ENCODE measurements at places on chromosomes 13 and 19.

- DNase-seq, result no peak
Observed at GRCh38 chr13:32211813-32212212, 103.3 kb downstream of the ZAR1L start.

- no peak for DNase-seq
Observed at GRCh38 chr19:10730932-10731331, 13.1 kb downstream of the DNM2 start.

- DNase-seq, result peak; percentile 17
Observed at GRCh38 chr19:35153701-35154524, 622 bp upstream of the FXYD5 start.

DNA sequence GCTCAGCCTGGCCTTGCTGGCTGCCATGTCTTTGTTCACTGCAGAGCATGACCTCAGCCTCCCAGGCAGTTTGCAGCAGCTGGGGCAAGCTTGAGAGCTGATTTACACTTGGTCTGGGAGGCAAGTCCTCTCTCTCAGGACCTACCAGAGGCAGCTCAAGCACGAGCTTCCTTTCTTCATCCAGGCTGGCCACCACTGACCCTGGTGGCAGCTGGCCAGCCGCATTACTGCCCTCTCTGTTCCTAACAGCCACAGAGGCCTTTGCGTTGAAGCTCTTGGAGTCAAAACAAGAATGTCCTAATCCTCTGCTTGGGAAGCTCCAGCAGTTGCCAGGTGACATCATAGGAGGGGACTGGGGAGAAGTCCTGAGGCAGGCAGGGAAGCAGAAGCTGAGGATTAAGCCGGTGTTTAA is 85.7 kb downstream of the NUFIP1 start:
- DNase-seq, result no peak

DNA sequence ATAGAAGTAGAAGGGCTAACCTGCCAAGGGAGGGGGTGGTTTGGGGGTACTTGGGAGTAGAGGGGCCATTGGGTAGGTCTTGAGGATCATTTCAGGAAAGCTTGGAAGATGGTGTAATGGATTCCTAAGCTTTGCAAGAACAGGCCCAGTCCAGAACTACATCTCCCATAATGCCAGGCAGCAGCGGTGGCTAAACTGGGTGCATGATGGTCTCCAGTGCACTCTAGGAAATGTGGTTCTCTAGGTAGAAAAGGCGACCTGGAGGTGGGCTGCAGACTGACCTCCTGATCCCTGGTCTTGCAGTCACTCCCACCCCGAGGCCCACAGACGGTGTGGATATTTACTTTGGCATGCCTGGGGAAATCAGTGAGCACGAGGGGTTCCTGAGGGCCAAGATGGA is 3.8 kb downstream of the APLP1 start:
- no peak for DNase-seq

DNA sequence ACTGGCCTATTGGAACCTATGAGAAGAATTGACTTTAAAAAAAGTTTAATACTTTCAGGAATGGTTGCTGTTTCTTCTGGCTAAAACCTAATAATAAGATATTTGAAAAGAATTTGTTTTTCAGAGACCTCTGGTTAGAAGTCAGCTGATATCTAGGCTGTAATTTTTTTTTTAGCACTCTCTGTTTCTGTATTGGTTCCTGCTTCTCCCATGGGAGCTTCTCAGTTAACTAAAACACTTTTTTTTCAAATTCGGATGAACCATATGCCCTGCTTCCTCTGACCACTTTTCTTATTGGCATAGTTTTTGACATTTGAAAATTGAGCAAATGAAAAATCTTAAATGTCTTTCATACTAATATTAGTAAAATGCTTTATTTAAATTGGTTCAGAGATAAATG is 163.5 kb upstream of the SLC10A2 start:
- no peak for DNase-seq

GRCh38 chr13:38990693-38991092 is at the start of gene STOML3:
Gene STOML3 (minus strand): TSS chr13:38990831. CDS start chr13:38990721, 110 bp downstream.
- DNase-seq, result no peak

DNA sequence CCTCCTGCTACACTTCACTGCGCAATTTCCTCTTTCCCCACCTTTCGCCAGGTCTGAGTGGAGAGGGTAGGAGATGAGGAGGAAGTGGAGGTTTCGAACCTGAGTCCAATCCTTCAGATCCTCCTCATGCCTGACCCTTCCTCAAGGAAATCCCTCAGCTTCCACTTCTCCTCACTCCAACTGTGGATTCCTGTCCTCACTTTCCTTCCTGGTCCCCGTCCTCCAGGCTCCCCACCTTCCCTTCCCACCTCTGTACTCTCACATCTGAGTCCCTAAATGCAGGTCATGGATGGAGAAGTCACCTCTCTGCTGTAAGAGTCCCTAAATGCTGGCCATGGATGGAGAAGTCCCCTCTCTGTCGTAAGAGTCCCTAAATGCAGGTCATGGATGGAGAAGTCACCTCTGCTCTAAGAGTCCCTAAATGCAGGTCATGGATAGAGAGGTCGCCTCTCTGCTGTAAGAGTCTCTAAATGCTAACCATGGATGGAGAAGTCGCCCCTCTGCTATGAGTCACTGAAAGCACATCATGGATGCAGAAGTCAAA is 3.1 kb downstream of the TMEM86B start:
- DNase-seq, result no peak

GRCh38 chr13:23087880-23088279 is 92.9 kb upstream of the SGCG start:
- DNase-seq, result no peak

- DNase-seq, result no peak
Observed at GRCh38 chr13:33932769-33933406, 114.9 kb downstream of the RFC3 start.

GRCh38 chr13:37665420-37665819 is 66.9 kb upstream of the POSTN start:
- DNase-seq, result no peak

DNA sequence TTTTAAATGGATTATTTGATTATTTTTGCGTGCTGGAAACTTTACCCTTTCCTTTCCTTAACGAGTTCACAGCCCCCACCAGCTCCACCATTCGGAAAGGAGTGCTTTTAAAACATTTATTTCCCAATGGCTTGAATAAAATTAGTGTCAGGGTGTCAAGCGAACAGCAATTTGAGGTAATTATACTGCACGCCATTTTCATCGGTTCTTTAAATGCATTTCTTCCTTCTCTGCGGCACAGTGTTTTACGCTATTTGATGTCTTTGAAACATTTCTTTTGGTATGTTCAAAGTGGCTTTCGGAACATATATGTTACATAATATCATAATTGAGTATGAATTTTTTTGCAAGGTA is 309 bp upstream of the SLITRK1 start:
- DNase-seq, result no peak

DNA sequence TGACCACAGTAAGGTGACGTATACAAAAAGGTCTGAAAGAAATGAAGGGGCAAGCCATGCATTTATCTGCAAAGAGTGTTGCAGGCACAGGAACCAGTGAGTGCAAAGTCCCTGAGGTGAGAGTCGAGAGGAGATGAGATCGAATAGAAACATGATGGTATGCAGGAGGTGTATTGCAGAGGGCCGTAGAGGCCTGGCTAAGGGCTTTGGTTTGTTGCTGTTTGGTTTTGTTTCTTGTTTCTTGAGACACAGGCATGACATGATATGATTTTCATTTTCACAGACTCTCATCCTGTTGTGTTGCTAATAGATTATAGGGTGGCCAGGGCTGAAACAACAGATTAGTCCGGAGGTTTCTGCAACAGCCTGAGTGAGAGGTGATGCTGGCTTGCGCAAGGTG is 80.4 kb downstream of the HSPH1 start:
- no peak for DNase-seq

GRCh38 chr19:44657211-44657921 is 13.7 kb downstream of the PVR start:
- DNase-seq, result no peak

DNA sequence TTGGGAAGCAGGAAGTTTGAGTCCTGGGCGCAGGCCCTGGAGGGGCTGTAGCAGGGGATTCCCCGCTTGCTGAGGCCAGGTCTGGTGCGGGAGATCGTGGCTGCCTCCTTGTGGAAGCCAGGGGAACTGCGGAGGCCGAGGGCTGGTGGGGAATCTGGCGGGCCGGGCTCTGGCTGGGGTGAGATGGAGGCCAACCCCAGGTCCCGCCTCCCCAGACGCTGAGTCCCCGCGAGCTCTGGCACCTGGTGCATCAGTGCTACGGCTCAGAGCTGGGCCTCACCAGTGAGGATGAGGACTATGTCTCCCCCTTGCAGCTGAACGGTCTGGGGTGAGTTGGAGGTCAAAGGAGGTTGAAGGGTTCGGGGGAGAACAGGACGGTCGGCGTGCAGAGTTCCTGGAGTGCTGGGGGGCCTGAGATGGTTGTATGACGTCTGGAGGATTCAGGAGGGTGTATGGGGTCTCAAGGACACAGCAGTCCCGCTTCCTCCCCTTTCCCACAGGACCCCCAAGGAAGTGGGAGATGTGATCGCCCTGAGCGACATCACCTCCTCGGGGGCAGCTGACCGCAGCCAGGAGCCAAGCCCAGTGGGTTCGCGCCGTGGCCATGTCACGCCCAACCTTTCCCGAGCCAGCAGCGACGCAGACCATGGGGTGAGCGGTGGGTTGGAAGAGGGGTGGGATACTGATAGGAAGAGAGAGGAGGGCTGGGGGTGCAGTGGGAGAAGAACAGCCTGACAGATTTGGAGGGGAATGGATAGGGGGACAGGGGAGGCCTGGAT is 13.1 kb downstream of the GRAMD1A start:
- peak; percentile 7 for DNase-seq

- DNase-seq, result no peak
Observed at GRCh38 chr19:4375164-4376027, 25.0 kb downstream of the SH3GL1 start.

DNA sequence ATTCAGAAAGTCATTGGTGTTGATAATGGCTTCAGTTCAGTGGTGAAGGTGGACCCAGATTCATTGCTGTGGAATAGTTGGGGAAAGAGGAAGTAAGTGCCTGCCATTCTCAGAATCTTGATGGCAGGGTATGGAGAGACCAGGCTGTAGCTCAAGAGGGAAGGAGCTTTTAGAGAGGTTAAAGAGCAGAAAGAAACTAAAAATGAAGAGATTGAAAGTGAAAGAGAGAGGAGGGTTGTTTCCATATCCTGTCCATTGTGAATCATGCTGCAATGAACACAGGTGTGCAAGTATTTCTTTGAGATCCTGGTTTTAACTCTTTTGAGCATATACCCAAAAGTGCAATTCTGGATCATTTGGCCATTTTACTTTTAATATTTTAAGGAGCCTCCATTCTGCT is 12.5 kb downstream of the GJB6 start:
- DNase-seq, result no peak

DNA sequence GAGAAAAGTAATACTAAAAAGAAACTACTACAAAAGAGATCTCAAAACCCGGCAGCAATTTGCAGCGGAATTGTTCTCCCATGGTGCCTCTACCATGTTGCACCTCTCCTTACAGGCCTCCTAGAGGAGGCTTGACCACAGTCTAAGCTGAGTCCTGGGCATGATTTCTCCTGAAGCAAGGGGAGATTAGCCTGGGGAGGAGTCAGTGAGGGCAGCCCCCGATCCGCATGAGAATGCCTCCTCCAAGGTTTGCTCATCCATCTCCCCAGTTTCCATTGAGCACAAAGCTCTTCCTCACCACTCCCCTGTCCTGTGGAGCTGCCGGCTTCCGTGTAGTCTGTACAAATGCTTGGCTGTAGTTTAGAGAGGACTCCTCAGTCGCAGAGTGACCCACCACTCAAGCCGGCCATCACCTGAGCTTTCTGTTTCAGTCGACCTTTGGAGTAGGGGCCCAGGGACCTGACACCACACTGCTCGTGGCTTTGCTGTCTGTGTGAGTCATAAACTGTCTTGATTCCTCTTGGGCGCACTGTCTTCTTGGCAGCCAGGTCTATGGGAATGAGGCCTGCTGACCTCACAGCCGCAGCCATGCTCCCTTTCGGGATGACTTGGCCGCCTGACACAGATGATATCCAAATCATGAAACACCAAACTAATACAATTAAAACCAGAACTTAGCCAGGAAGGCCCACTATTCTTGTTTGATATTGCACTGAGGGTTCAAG is 72.3 kb downstream of the C1QTNF9 start:
- no peak for DNase-seq

GRCh38 chr13:49457221-49457620 is 13.1 kb downstream of the SETDB2 start:
- no peak for DNase-seq

DNA sequence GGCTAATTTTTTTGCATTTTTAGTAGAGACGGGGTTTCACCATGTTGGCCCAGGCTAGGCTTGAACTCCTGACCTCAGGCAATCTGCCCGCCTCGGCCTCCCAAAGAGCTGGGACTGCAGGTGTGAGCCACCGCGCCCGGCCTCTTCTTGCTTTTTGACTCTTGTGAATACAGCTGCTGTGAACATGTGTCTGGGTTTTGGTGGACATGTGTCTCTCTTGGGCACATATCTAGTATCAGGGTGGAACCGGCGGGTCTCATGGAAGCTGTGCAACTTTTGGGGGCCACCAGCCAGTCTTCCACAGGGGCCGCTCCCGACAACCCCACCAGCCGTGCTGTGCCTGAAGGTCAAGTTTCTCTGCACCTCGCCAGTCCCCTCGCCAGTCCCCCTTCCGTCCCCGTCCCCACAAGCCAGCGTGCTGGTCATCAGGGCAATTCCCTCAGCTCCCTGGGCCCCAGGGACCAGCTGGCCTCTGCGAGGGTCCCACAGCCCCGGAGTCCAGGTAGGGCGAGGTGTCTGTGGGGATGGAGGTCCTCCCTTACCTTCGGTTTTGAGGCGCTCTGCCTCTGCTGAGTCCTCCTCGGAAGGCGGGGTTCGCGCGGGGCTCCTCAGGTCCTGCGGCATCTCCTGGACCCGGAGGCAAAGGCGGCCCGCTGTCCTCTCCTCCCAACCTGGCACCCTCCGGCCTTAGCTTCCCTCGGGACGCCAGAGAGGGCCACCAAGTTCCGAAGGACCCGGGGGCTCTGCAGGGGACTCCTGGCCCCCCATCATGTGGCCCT is 16.3 kb downstream of the SGTA start:
- no peak for DNase-seq

DNA sequence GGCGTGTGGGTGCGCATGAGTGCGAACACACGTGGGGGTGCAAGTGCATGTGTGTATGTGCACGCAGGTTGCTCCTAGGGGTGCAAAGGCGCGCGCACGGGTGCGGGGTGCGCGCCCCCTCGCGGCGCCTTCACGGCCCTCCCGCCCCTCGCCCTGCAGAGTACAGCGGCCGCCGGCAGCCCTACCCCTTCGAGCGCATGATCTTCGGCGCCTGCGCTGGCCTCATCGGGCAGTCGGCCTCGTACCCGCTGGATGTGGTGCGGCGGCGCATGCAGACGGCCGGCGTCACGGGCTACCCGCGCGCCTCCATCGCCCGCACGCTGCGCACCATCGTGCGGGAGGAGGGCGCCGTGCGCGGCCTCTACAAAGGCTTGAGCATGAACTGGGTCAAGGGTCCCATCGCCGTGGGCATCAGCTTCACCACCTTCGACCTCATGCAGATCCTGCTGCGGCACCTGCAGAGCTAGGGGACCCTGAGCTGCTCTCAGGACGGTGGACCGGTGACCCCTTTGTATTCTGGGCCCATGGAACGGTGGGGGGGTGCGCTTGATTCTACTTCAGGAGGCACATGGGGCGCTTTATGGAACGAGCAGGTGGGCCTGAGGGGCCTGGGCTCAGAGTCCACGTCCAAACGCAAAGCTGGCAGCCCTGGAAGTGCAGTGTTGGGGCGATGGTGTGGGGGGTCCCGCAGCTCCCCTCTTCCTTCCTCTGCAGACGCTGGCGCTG is 27.7 kb downstream of the TMEM161A start:
- DNase-seq, result no peak

Data from NCI-H1930 (cell line).